ENCODE measurements at places on chromosomes 7 and 10.

- DNase-seq, result no peak
Measured at GRCh38 chr7:137757146-137757925, 89.4 kb downstream of the DGKI start.

GRCh38 chr7:80496586-80496985 lies 15.3 kb downstream of the GNAT3 start:
- no peak for DNase-seq

GRCh38 chr10:16948361-16948760 lies 131.1 kb upstream of the RSU1 start:
- no peak for DNase-seq

DNA sequence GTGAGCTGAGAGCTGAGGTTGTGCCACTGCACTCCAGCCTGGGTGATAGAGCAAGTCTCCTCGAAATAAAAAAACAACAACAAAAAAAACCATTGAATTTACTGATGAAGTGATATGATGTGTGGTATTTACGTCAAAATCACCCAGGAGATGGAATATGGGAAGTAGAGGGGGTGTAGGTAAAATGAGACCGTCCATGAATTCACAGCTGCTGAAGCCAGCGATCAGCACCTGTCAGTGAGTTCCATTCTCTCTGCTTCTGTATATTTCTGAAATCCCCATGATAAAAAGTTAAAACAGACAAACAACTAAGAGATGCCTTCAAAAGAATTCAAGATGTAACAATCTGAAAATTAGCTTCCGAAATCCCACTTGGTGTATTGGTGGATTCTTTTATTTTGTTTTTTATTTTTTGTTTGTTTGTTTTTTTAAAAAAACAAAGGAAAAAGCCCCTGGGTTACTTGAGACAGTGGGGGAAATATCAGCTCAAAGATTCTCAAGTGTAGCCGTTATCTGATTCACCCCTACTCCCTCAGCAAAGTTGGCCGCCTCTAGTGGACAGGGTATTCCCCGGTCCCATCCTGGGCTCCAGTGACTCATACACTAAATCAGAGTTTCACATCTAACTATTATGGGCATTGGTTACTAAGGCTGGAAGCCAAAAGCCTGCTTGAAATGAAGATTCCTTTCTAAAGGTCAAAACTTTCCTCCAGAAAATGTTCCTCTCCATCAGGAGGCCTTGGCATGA lies 76.4 kb downstream of the MAP3K8 start:
- no peak for DNase-seq

GRCh38 chr10:44619521-44619920 lies 234.6 kb upstream of the CXCL12 start:
- no peak for DNase-seq

DNA sequence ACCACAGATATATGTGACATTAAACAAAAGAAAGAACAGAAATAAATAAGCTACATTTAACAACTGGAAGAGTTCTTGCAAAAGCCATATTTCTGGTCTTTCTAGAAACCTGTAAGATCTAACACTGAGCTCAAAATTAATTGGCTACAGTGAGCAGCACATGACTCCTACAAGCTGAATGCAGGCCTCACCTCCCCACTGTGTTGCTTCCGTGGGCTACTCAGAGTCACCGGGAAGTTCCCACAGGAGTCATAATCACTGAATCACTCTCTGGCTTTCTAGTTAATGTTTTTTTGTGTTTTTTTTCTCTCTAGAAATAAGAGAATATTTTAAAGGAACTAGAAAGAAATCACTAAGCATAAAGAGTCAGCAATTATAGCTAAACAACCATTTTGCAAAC lies 10.2 kb upstream of the MRPS24 start:
- DNase-seq, result no peak

DNA sequence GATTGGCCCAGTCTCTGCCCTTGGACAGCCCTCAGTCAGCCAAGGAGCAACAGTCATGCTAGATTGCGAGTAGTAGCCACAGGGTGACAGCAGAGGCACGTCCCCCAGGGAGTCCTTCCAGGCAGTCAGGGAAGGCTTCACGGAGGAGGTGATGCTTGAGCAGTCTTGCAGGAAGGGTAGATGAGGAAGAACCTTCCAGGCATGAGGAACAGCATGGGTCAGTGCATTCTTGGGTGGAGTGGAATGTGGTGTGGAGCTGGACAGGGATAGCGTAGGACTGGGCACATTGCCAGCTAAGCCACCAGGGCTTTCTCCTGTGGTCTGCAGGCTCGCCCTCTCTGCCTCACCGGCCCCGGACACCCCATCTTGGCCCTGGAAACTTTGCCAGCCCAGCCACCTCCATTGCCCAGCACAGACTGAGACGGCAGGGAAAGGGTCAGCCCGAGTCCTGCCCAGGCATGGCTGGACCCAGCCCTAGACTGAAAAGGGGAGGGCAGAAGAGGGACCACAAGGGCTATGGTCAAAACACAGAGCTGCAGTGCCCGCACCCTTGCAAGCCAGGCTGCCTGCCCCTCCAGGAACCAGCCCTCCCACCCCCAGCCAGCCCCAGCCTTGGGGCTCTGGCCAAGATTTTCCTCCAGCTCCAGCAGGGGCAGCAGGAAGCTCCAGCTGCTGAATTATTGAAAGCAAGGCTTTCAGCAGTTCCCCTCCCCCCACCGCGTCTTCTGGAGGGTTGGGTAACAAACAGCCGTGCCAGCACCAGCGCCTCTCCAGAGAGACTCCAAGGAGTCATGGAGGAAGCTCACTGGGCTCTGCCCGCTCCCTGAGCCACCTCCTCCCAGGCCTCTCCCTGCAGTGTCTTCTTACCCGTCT lies 18.7 kb downstream of the SRRM3 start:
- DNase-seq, result no peak

GRCh38 chr7:129649128-129649690 lies 37.7 kb downstream of the NRF1 start:
- DNase-seq, result no peak

DNA sequence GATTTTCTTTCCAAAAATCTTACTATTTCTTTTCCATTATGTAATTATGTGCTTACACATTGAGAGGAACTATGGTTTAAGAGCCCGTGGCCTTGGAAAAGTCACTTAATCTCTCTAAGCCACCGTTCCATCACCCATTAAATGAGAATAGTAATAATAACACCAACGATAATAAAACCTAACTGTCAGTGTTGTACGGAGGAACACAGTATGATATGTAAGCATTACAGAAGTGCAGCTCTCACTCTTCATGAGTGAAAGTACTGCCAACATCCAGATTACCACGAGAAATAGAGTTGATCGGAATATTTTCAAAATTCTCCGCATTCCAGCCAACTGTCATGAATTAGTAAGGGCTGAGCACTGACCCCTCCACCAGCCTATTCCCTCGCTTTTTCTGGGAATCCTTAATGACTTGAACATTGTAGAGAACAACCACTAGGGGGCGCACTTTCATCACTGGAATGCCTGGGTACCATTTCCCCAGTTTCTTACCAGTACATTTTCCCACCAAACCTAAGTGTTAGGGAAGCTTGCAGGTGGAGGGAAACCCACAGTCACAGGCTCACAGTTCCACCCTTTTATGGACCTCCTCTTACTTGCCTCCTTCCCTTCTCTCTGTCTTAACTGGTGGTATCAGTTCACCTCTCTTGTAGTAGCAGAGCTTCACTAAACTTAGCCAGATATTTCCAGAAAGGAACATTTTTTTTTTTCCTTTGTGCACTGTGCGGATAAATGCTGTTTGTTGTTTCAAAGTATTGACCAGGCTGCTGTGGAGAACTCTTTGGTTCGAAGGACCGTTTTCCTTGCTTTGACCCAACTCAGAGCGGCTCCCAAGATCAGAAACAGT lies 27.8 kb downstream of the NKX2-3 start:
- no peak for DNase-seq

- no peak for DNase-seq
Measured at GRCh38 chr7:139105484-139105883, 4.0 kb downstream of the ZC3HAV1 start.

GRCh38 chr10:123537188-123537961 lies 128.8 kb upstream of the GPR26 start:
- DNase-seq, result no peak
